CD8-positive, alpha-beta memory T cell (primary cell): ENCODE measurements at places on chromosomes 3 and 15.
A peak's percentile ranks its signal among the peaks of the same experiment; 100 is the strongest.

- H3K4me1 ChIP-seq = no peaks in the 10 kb centered on the region
- H3K27me3 ChIP-seq = no peaks in the 10 kb centered on the region
- H3K27ac ChIP-seq = no peak overlapping the region
- H3K4me3 ChIP-seq = no peak overlapping the region
Observed at GRCh38 chr3:101978348-101978747, 129.0 kb downstream of the NFKBIZ start.

DNA sequence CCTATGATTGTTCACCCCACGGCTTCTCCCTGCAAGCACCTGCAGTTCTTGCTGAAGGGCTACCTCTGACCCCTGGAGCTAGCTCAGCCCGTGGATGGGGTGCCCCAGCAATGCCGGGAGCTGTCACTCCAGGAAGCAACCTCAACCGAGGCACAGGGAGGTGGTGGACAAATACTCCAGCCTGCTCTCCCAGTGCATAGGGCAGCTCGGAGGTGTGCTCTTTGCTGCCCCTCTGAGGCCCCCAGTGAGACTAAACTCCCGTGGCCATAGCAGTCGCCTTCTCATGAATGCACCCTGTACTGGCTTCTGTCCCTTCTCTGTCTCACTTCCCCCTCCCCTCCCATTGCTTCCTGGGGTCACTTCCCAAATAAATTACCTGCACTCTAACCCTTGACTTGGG is 48.5 kb downstream of the LINGO1 start:
- DNase-seq = no peak
- no peak overlapping the region for H3K27ac ChIP-seq
- no peaks in the 10 kb centered on the region for H3K27me3 ChIP-seq
- no peaks in the 10 kb centered on the region for H3K36me3 ChIP-seq

DNA sequence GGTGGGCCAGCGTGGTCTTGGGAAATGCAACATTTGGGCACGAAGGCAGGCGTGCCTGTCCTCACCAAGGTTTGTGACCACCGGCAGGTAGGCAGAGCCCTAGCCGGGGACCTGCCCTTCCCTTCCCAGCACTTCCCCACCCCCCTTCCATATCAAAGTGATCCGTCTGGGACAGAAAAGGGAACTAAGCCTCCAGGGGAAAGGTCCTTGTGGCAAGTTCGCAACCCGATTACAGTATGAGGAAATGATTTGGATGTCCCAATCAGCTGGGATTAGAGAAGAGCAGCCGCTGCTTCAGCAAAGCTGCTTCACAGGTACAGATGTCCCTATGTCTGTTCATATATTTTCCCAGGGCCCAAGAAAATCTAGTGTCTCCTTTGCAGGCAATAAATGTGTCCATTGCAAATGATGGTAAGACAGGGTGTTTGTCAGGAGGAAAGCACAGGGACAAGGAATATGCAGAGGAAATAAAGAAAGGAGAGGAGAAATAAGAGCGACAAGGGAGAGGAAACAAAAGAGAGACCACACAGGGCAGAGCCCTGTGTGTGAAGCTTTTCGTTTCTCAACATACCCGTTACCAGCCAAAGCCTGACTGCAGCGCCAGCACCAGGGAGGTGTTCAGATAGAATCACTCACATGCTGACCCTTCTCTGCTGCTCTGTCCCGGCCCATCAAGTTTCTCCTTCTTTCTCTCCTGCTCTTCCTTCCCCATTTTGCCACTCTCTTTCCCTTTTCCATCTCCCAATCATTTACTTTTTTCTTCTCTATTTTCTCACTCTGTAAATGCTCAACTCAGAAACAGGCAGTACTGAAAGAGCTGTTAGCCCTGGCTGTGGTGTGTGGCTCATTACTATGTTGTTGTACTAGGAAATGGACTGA is 17.4 kb upstream of the SECISBP2L start:
- H3K27me3 ChIP-seq = no peaks in the 10 kb centered on the region

DNA sequence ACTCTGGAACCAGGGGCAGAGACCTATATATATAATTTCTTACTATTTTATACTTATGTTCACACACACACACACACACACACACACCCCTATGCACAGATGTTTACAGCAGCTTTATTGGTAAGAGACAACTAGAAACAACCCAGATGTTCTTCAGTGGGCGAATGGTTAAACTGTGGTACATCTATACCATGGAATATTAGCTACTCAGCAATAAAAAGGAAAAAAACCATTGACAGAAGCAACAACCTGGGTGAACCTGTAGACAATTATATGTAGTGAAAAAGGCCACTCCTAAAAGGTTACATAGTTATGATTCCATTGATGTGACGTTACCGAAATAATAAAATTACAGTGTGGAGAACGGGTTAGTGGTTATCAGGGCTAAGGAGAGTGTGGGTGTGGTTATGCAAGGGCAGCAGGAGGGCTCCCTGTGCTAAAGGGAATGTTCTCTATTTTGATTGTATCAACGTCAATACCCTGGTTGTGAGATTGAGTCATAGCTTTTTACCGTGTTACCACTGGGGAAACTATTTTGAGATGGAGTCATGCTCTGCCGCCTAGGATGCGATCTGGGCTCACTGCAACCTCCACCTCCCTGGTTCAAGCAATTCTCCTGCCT is 85.5 kb downstream of the FLNB start:
- no peaks in the 10 kb centered on the region for H3K4me1 ChIP-seq
- no peak overlapping the region for H3K27ac ChIP-seq
- no peaks in the 10 kb centered on the region for H3K27me3 ChIP-seq
- no peak for DNase-seq
- H3K36me3 ChIP-seq = no peaks in the 10 kb centered on the region
- H3K4me3 ChIP-seq = no peak overlapping the region

DNA sequence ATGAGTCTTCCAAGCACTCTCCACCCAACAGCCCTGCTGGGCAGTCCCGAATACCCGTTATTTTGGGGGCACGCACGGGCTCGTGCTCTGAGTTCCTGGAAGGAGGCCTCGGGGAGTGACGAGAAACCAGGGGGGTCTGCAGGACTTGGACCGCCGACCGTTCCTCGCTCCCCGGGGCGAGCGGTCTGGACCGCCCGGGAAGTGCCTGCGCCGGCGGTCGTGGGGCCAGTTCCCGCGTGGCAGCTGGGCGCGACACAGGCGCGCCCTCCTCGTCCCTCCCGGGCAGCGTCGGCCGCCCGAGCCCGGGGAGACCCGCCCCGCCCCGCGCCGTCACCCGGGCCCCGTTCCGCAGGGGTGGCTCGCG is 387 bp downstream of the GNB4 start:
- H3K4me1 ChIP-seq = peaks cover 8% of the 10 kb centered on the region
- DNase-seq = no peak
- H3K4me3 ChIP-seq = peak overlapping the region; percentile 60
- peaks cover 7% of the 10 kb centered on the region for H3K27me3 ChIP-seq
- H3K36me3 ChIP-seq = no peaks in the 10 kb centered on the region
